Retina (tissue), 1 donor: ENCODE measurements at places on chromosomes 4 and X.

- DNase-seq: no peak
These were observed 26.7 kb upstream of the STOX2 start for GRCh38 chr4:183878251-183878970.

GRCh38 chrX:71606536-71607216, 11.6 kb downstream of the CXCR3 start:
- DNase-seq: no peak

- no peak for DNase-seq
These were observed 53.0 kb upstream of the CRMP1 start for GRCh38 chr4:5945936-5946335.

DNA sequence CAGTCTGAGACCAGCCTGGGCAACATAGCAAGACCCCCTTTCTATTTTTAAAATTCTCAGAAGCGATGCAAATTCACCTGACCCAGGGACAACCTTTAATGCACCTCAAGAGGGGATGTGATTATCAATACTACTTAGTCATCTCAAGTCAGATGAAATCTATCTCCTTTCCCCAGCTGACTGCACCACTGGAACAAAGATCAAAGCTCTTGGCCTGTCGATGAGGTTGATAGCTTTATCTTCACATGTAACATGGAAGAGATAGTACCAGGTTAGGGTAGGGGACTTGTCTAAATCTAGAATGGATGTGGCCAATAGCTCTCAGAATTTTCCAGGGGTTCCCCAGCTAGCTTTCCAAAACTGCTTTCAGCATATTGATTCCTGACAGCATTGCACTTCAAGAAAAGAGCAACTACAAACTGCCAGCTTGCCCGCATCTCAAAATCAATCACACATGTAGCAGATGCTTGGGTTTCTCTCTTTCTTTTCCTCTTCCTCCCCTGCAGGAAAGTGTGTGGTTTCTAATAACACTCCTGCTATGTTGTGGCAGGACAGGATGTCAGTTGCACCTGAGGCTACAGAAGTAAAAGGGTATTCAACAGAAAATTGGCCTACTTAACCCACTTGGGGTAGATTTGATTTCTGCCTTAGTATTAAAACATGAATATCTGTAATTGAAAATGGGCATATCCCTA, 12.2 kb upstream of the TMEM164 start:
- no peak for DNase-seq

- DNase-seq: no peak
These were observed 498.4 kb downstream of the PACRGL start for GRCh38 chr4:21198683-21199082.

- no peak for DNase-seq
These were observed 148.6 kb upstream of the TTC29 start for GRCh38 chr4:147094238-147094637.

- no peak for DNase-seq
These were observed 313.1 kb upstream of the TACR3 start for GRCh38 chr4:104032896-104033295.

DNA sequence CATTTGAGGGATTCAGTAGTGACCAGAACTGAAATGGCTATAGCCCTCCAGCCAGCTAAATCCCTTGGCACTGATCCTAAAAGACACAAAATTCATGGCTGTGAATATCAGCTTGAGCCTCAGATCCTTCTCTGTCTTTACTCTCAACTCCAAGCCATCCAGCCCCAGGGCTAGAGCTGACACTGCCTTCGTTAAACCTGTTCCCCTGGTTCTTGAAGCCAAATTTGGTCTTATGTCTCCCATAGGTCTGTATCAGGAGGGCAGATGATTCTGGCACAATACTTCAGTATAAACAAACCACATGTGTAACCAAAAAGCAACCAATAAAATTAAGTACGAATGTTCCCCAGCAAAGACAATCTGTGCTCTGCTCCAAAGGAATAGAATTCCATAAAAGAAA, 78.0 kb downstream of the ANOS1 start:
- no peak for DNase-seq

DNA sequence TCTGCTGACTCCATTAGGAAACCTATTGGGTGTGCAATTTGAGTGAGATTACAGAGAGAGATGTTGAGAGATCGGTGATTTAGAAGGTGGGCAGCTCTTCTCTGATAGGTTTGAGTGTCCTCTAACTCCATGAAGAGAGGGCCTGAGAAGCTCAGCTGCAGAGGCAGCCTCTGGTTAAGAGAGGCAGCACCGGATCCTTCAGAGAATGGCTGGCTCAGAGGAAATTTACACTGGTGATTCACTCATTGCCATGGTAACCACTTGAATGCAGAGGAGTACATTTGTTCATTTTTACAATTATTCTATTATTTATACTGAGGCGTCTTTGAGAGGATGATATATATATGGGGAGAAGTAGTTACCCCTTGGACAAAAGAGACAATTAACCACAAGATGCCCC, 171.7 kb downstream of the PDGFRA start:
- no peak for DNase-seq

DNA sequence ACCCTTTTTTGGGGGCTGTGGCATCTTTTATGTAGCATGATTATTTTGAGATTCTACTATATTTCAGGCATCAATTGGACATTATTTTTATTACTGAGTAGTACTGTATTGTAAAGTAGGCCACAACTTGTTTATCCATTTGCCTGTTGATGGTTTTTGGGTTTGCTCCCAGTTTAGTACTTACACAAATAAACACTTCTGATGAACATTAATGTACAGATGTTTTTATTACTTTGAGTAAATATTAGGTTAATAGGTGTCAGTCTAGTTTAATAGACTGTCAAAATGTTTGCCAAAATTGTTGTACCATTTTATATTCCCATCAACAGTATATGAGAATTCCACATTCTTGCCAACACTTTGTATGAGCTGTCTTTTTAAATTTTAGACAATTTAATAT, 214.9 kb upstream of the MAD2L1 start:
- no peak for DNase-seq
